Activated effector memory CD4-positive, alpha-beta T cell treated with anti-CD3 and anti-CD28 coated beads, Interleukin-2, amount 50 U/mL, for 16 hours (primary cell): ENCODE measurements at places on chromosomes 12 and 14.
A peak's percentile ranks its signal among the peaks of the same experiment; 100 is the strongest.

DNA sequence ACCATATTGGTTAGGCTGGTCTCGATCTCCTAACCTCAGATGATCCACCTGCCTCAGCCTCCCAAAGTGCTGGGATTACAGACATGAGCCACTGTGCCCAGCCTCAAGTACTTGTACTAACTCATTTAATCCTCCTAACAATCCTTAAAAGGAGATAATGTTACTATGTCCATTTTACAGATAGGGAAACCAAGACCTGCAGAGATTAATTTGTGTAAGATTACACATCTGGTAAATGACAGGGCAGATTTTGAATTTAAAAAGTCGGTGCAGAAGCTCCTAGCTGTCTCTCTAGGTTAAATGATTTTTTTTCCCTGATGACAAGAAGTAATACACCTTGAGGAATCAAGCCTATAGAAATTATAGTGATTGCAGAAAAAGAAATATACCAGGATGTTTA is 13.7 kb upstream of the HECTD1 start:
- no peak for DNase-seq

- DNase-seq: no peak
Measured at GRCh38 chr12:132955094-132956010, 754 bp downstream of the ZNF605 start.

- no peak for DNase-seq
Measured at GRCh38 chr14:88790501-88791251, 2.1 kb downstream of the EML5 start.

DNA sequence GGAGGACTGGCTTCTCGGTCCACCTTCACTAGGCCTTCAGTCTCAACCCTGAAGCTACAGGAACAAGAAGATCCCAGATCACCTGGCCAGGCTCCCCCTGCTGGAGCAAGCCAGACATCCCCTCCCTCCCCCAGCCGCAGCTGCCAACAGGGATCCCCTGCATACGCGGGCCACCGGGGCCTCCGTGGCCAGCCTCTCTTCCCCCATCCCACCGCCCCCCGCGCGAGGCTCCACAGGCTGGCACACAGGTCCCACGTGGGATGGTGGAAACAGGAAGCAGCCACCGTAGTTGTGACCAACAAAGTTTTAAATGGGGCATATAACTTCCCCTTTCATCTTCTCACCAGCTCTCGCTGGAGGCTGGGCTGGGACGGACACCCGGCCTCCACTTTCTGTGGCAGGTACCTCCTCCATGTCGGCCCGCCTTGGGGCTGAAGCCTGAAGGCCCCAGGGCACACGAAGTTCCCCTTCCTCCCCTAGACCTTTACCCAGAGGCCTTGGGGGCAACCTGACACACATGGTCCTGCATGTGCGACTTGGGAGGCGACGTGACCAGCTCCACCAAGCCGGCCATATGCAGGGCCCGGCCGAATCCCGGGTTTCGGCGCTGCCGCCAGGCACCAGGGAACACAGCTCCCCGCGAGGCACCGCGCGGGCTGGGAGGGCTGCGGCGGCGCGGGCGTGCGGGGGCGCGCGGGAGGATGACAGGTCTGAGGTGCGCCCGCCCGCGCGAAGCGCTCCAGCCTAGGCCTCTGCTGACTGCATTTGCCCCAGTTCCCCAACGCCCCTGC is 44.4 kb upstream of the PNMA1 start:
- DNase-seq: peak; percentile 91

- no peak for DNase-seq
Measured at GRCh38 chr14:29671034-29671433, 256.6 kb downstream of the PRKD1 start.

- DNase-seq: no peak
Measured at GRCh38 chr12:110157539-110157938, 33.4 kb downstream of the IFT81 start.

- no peak for DNase-seq
Measured at GRCh38 chr14:90846511-90846910, 30.3 kb upstream of the TTC7B start.

- no peak for DNase-seq
Measured at GRCh38 chr12:104888481-104888880, 69.6 kb downstream of the SLC41A2 start.

- DNase-seq: no peak
Measured at GRCh38 chr12:1830401-1830845, 10.1 kb downstream of the LRTM2 start.
